Esophagus muscularis mucosa (tissue), 4 donors: ENCODE measurements at places on chromosomes 4 and X.

- no peak for DNase-seq
Observed at GRCh38 chrX:65745427-65745826, 78.0 kb downstream of the MSN start.

DNA sequence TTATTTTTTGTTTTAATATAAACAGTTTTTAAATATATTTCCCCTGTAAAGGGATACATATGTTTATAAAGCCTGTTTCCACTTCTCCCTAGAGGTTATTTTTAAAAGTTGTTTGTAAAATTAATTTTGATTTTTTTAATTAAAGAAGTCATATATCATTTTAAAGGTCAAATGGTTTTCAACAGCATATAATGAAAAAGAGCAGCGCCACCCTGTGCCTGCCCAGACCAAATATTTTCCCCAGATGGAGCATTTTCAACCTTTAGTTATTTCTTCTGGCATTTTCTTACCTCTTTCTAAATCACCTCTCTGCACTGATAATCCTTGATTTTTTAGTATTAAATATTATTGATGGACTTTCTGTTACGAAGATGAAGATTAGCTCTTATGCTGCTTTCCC lies 21.0 kb downstream of the MSX1 start:
- DNase-seq: no peak

- no peak for DNase-seq
Observed at GRCh38 chr4:114209584-114209983, 230.1 kb upstream of the ARSJ start.

GRCh38 chrX:43165343-43165920 lies 387.5 kb upstream of the PPP1R2C start:
- no peak for DNase-seq

GRCh38 chr4:182801636-182802035 lies 115.5 kb downstream of the DCTD start:
- no peak for DNase-seq

DNA sequence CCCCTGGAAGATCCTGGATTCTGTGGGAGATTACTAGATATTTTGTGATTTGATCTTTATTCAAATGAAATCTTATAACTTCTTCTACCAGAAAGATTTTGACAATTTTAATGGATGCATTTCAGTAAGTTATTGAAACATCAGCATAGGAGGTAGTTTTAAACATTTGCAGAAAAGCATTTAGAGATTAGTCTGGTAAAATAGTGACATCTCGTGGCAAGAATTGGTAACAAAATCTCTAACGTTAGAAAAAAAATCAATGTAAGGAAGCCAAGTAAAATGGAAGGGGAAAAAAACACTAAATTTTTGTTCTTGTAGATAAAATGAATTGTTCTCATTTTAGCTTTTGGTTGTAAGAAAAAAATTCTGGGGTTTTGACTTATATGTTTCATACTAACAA lies 73.3 kb downstream of the TASL start:
- no peak for DNase-seq

GRCh38 chr4:40192114-40193015 lies 4.5 kb upstream of the RHOH start:
- DNase-seq: no peak

GRCh38 chr4:68434836-68435235 lies 12.4 kb upstream of the TMPRSS11E start:
- no peak for DNase-seq

DNA sequence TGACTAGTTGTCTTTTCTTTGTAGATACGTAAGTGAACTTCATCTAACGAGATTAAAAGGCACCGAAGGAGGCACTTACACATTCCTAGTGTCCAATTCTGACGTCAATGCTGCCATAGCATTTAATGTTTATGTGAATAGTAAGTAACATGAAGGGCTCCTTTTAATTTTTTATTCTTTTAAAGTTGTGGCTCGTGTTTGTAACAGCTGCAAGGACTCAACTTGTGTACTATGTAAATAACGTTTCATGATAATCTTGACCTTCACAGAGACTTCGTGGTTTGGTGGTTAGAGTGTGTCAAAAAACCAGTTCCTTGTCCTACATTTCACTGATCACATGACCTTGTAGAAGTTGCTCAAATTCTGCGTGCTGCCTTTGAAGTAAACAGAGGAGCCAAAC lies 51.6 kb downstream of the KIT start:
- no peak for DNase-seq

DNA sequence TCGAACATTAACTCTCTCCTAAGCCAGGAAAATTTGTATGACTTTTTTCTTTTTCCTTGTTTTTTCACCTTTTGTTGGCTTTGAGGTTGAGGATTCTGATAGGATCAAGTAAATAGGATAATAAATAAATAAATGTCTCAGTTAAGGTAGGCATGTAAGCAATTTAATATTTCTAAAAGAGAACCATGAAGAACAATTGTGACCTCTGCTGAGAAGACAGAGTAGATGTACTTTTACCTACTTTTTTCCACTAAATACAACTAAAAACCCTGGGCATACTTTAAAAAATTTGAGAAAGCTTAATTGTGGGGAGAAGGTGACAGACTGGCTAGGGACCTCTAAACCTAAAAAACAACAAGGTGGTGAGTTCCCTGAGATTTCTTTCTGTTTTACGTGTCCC lies 31.6 kb upstream of the CLNK start:
- no peak for DNase-seq

DNA sequence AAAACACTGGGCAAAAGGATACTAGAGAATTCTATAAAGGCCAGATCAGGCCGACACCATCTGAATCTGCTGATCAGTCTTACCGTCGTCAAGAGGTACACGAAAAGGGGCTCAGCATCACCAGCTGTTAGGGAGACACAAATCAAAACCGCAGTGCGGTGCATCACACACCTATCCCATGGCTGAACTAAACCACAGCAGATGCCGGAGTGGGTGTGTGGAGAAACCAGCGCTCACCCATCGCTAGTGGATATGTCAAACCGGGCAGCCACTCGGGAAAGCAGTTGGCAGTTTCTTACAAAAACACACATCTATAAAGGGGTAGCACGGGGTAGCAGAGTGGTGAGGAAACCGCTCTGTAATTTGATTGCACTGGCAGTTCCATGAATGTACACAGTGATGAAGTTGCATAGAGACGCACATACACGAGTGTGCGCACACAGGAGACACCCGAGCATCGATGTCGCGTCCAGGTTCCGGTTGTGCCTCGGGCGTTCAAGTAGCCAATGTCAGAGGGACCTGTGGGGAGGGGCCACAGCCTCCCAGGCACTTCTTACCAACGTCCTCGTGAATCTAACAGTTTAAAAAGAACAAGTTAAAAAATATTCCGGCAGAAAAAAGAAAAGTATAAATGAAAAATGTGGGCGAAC lies 23.1 kb upstream of the CCNQ start:
- no peak for DNase-seq

DNA sequence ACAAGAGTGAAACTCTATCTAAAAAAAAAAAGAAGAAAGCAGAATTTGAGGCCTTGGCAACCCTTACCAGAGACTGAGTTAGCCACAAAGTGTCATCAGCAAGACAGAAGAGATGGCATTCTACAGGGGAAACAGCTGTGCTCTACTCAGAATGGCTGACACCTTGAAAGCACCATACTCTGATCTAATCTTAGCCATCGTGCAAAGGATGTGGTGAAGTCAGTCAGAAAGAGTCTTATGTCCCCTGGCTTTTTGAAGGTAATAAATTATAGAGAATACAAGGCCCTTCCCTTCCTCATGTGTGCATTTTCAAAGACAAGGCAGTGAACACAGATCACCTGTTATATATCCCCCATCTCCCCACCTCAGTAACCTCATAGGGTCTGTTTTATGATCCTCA lies 13.2 kb downstream of the CLNK start:
- DNase-seq: no peak

- no peak for DNase-seq
Observed at GRCh38 chrX:68163441-68163840, 269.9 kb downstream of the OPHN1 start.

DNA sequence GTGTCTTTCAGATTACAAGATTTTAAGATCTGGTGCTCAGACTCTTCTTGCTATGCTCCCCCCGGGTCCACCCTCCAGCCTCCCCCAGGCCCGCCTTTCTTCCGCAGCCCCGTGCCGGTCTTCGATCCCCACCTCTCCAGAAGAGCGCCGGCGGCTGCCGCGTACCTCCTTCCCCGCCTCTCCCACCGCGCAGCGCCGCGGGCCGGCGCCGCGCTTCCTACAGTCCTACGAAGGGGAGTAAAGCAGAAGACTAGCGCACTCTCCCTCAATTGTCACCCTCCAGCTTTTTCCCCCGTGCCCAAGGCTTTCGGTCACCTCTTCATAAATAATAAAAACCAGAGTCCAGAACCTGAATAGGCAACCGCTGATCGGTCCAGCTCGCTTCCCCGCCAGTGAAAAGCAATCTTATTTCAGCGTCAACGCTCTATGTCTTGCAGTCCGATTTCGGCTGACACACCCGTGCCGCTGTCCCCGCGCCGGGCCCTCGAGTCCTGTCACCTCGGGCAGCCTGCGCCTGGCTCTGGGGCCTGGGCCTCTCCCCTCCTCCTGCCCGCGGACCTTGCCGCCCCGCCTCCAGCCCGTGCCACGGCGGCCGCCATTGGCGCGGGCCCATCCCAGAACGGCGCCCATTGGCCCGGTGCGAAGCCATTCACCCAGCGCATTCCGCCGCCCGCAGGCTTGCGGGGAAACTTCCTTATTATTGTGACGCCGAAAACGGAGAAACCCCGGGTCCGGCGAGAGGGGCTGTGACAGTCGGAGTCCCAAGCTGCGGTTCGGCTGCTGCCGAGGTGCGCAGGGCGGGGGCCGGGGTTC lies at the start of gene HERC3:
HERC3 (plus strand) TSS at position 694 of the 813 bp plus-strand sequence. CDS start 13,344 bp downstream, outside the sequence.
- DNase-seq: peak; percentile 97

- no peak for DNase-seq
Observed at GRCh38 chr4:62288808-62289541, 1088.8 kb downstream of the ADGRL3 start.

DNA sequence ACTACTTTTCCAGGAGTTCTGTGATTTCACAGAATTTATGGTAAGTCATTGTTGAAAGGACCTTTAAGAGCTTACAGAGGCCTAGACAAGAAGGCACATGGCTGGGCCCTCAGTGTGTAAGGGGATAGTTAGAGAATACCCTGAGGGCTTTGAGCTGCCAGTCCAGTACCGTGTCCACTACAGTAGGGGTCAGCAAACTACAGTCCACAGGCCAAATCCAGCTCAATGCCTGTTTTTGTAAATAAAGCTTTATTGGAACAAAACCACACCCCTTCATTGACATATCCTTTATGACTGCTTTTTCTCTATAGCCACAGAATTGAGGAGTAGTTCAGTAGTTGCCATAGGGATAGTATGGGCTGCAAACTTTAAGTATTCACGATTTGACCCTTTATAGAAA lies 176.2 kb downstream of the MID1 start:
- no peak for DNase-seq

DNA sequence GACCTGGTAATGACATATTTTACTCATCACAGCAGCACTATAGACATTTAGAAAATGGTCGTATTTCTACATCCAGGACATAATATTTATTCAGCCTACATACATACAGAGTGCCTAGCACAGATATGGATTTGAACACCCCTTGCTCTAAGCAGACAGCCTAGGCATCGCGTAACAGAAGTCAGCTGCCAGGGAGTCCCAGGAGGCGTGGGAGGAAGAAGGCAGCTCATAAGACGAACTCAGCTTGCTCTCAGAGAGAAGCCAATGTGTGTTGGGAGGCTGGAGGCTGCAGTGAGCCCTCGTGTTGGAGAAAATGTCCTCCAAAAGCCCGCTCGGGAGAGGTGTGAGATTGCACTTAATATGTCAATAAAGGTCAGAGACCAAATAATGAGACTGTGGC lies 131.6 kb downstream of the BCOR start:
- no peak for DNase-seq

- DNase-seq: no peak
Observed at GRCh38 chr4:76726176-76726575, 171.8 kb downstream of the SOWAHB start.

GRCh38 chrX:41664908-41665307 lies 23.9 kb upstream of the GPR34 start:
- DNase-seq: no peak

DNA sequence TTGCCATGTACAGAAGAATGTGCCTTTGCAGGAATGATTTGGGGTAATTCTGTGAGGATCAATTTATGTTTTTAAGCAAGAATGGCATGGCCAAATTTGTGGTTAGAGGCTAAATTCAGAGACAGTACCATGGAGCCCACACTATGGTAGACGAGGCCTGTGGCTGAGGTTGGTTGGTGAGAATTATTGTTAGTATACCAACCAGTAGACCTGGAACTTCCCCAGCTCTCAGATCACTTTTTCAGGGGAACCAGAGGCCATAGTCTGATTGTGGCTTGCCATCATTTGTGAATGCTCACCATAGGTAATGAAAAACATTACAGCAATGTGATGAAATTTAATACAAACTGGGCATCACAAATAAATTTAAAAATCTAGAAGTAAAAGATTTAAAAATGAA lies 56.3 kb downstream of the SHISA3 start:
- no peak for DNase-seq

- no peak for DNase-seq
Observed at GRCh38 chr4:123866796-123867195, 470.2 kb downstream of the SPRY1 start.

DNA sequence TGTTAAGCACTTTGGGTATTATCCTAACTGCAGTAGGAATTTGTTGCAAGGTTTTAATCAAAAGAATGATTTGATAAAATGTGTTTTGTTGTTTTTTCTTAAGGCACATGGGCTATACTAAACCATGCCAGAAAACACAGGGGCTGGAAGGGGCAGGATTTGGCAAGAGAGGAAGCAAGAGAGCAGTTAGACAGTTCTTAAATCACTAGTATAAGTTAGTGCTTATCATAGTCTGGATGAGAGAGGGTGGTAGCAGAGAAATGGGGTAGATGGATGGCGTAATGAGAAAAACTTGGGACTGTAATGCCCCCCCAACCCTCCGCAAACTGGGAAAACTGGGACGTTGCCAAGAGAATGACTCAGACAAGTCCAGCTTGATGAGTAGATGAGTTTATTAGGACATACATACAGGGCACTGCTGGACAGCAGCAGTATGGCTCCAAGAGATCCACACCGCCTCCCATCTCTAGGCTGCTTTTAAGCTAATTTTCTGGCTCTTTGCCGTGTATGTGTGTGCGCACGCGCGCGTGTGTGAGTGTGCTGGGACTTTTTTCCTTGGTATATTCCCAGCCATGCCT lies 151.5 kb downstream of the PDLIM5 start:
- DNase-seq: no peak

GRCh38 chr4:118351851-118352827 lies 664 bp downstream of the PRSS12 start:
- no peak for DNase-seq

DNA sequence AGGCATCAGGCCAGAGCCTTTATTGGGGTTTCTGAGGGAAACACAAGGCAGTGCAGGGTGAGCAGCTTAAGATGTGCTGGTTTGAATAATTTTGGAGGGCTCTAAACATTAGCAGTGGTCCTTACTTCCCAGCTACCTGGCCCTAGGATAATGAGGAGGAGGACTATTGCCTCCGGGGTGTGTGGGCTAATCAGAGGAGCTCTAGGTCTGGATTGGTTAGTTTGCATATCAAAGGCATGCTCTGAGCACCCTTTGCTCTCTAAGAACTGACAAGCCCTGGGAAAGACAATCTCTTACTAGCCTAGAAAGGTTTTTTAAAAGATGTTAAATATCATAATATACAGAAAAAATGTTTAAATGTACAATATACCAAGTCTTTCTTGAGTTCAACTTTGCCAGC lies 58.4 kb downstream of the RXFP1 start:
- no peak for DNase-seq

GRCh38 chr4:94131212-94131611 lies 76.5 kb upstream of the SMARCAD1 start:
- DNase-seq: no peak

GRCh38 chrX:121407627-121408026 lies 360.2 kb downstream of the GLUD2 start:
- no peak for DNase-seq
